RWPE2 (cell line): ENCODE measurements at places on chromosomes 3 and 15.

GRCh38 chr3:29534006-29534405 is 253.1 kb downstream of the RBMS3 start:
- DNase-seq = no peak

DNA sequence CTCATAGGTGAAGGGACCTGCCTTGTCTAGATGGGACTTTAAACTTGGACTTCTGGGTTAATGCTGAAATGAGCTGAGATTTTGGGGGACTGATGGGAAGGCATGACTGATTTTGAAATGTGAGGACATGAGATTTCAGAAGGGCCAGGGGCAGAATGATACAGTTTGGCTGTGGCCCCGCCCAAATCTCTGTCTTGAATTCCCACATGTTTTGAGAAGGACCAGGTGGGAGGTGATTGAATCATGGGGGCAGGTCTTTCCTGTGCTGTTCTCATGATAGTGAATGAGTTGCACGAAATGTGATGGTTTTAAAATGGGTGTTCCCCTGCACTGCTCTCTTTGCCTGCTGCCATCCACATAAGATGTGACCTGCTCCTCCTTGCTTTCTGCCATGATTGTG is 42.8 kb downstream of the ILDR1 start:
- no peak for DNase-seq

DNA sequence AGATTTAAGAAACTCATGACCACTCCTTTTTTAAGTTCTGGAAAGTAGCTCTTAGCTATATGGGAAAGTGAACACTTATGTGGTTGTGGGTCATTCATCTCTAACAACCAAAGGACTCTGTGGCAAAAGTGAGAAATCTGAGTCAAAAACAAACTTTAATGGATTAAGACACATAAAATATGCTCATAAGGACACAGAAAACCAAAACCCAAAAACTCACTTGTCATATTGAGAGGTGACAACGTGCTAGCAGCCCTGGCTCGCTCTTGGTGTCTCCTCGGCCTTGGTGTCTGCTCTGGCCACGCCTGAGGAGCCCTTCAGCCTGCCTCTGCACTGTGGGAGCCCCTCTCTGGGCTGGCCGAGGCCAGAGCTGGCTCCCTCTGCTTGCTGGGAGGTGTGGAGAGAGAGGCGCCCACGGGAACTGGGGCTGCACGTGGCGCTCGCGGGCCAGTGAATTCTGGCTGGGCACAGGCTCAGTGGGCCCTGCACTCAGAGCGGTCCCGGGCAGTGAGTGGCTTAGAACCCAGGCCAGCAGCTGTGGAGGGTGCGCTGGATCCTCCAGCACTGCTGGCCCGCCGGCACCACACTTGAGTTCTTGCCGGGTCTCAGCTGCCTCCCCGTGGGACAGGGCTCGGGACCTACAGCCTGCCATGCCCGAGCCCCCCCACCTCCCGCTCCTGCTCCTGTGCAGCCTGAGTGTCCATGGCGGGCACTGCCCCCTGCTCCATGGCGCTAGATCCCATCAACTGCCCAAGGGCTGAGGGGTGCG is 30.3 kb upstream of the SKIL start:
- DNase-seq = no peak

DNA sequence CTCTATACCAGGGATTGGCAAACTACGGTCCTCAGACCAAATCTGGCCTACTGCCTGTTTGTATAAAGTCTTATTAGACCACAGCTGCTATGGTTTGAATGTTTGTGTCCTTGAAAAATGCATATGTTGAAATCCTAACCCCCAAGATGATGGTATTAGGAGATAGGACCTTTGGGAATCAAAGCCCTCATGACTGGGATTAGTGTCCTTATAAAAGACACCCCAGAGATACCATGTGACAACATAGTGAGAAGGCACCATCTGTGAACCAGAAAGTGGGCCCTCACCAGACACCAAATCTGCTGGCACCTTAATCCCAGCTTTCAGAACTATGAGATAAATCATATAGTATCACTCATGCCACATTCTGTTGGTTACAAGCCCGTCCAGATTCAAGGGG is 7.4 kb downstream of the HMCES start:
- no peak for DNase-seq

- no peak for DNase-seq
Measured at GRCh38 chr3:63910891-63911290, 1.3 kb downstream of the SCAANT1 start.

DNA sequence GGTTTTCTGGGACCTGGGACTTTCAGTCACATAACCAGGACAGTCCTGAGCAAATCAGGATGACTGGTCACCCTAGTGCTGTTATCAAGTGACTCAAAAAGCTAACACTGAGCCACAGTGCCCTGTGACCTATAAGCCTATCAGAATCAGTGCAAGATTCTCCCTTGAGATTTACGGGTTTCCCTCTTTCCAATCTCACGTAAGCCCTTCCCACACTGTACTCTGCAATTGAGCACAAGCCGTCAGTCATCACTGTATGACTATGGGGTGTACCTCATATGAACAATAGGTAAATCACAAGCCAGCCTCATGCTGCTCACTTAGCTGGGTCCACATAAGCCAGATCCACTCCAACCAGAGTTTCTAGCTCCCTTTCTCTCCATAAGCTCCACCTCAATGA is 21.0 kb upstream of the CLDN18 start:
- no peak for DNase-seq

- DNase-seq = no peak
Measured at GRCh38 chr15:80856809-80857377, 77.7 kb downstream of the CEMIP start.

DNA sequence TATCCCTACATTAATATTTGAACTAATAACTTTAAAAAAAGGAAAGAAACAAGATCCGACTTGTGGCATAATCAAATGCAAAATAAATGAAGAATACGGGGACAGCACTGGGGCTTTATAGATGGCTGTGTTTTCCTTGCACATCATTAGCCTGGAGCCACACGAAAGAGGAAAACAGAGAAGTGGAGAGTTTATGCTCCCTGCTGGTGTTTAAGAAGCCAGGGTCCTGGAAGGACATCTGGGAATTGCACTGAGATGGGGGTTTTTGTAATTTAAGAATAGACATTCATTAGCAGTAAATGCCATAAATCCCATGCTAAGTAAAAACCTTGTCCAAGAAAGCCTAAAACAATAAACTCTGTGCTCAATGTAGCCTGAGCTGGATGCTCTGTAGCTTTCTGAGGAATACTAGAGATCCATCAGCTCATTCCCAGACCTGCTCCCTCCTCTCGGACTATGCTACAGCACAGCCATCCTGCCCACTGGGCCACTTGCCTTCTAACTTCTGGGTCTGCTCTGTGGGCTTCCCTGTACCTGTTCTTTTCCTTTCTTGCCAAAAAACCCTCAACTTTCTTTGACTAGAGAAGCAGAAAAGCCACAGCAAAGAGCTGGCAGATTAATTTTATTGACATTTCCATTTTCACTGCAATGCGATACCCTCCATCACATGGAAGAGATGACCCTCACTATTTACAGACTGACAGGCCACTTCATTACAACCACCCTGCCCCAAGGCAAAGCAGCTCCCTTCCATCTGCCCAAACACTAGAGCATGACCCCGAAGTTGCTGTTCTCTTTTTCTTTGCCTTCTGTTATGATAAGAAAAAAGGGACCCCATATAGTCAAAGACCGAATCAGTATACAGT is 62.3 kb downstream of the MEIS2 start:
- DNase-seq = no peak
